Osteocyte (in vitro differentiated cells): ENCODE measurements at places on chromosomes 7 and 10.

DNA sequence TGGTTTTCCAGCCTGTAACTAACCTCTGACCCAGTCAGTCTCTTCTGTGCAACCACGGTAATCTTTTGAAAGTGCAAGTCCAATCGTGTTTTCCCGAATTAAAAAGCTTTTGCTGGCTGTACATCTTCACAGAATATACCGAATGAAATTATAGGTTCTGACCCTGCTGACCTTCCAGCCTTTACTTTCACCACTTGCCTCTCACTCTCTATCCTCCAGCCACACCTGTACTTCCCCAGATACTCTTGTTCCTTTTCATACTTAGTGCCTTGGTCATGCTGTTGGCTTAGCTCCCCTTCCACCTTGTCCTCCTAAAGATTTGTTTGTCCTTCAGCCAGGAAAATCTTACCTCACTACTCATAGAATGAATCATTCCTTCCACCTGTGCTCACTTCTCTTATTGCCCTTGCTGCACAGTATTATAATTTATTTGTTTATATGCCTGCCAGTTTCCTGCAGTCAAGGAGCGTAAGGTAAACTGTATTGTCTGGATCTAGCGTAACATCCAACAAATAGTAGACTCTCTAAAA, 2.3 kb upstream of the PNPLA8 start:
- DNase-seq = no peak

DNA sequence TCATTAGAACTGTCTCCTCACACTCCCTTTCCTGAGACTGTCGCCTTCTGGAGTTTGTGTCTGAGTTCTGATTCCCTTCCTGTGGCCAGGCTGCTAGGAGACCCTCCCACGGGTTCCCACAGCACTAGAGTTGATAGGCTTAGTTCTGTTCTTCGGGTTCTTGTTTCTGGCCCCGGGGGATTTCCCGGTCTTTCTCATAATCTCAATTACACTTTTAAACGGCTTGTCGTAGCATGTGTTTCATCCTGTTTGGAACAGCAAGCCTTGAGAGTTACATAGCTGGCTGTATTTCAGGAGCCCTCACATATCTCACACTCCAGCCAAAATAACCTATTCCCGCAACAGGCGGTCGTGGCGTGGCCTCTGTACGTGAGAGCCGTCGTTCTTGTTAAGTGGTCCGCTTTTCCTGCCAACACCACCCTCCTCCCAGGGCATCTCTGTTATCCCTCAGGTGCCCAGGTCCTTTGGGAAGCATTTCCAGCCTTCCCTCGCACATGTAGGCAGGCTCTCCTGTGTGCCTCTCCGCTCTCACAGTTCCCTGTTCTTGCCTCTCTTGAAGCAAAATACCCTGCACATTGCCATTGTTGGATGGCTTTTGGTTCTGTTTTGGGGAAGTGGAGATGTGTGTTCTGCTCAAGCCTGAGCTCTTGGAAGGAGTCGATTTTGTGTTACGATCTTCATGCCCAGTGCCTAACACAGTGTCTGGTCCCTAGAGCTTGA, 46.0 kb downstream of the CDC123 start:
- DNase-seq = no peak

- no peak for DNase-seq
Measured at GRCh38 chr7:146639291-146639690, 522.7 kb downstream of the CNTNAP2 start.

DNA sequence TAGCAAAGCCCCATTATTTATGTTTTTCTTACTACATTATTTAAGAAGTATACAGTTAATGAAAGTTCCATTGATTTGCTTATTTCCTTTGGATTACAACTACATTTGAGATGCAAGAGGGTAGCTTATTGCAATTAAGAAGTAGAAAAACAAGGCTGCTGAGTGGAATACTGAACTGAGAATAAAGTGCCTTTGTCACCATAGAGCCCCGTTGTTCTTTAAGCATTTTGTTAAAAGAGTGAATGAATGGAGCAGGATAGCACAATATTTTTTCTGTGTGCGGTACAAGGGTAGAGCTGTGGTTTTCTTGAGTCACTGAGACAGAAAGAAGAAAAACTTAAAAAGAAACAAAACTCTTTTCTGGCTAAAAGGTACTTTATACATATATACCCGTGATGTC, 45.6 kb downstream of the ZNF277 start:
- DNase-seq = no peak

DNA sequence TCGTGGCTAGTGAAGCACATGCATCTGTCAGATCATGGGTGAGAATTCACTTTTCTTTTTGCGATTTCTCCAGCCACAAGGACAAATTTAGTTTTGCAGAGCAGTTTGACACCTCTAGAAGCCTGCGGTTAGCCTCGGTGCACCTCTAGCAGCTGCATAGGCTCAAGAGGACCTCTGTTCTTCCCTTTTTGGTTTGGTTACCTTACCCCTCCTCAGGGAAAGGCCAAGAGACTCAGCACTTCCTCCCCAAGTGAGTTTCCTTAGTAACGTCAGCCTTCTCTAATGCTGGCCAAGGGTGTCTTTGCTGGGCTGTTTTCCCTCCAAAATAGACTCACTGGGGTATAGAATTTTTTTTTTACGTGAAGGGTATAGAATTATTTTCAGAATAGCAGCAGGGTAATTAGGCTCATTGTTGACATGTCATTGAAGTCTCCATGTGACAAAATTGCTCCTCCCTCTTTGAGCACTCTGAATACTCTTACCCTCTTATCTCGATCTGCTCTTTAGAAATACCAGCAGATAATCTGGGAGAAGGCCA, 97.8 kb downstream of the AUTS2 start:
- no peak for DNase-seq
